ENCODE measurements at places on chromosomes 6 and 20. TPM values are rescaled to one million over a fixed set of nuclear protein-coding genes. Genes with fewer than 3 reads are reported as not detected.

CST2 gene
- 270 TPM for total RNA-seq

ABHD16B gene
- total RNA-seq, result not detected

ERVFRD-1 gene
- not detected for total RNA-seq

OR14J1 gene
- total RNA-seq, result not detected

NINL gene
- 9.2 TPM for total RNA-seq

CCND3 gene
- 209 TPM for total RNA-seq

Measured in Caki2 (cell line).